Kasumi-1 (cell line): ENCODE measurements at places on chromosomes 5 and 9.
A peak's percentile ranks its signal among the peaks of the same experiment; 100 is the strongest.

DNA sequence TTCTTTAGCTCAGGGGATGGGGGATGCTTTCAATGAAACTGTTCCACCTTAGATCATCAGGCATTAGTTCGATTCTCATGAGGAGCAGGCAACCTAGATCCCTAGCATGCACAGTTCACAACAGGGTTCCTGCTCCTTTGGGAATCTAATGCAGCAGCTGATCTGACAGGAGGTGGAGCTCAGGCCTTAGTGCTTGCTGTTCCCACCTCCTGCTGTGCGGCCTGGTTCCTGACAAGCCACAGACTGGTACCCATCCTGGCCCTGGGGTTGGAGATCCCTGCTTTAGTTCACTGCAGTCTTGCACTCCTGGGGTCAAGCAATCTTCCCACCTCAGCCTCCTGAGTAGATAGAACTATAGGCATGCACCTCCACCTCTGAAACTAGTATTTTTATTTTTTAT lies 1369.8 kb upstream of the NUDT12 start:
- no peak for DNase-seq

- DNase-seq: no peak
These were observed 63.4 kb downstream of the AUH start for GRCh38 chr9:91298311-91298710.

DNA sequence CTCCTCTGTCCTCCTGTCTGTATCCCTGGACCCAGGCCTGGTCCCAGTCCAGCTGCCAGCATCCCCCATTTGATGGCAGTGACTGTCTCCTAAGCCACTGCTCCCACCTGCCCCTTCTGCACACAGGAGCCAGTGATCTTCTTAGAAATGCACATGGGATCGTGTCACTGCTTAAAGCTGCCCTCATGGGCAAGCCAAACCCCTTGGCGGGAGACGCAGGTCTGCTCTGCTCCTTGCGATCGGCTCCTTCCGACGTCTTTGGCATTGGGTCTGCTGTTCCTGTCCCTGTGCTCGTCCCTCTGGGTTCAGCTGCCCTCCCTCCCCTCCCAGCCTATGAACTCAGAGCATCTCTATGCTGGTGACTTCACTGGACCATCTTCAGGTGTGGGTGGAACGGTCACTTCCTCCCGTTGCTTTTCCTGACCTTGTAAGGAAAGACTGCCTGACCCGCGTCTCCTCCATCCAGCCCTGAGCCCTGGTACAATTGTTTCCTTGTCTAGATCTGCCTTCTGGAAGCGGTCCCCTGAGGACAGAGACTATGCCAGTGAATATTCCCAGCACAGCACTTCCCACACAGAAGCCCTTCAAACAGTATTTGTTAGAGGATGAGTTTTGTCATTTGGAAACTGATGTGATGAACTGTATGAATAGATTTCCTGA lies 116.5 kb downstream of the ZNF354C start:
- DNase-seq: no peak

GRCh38 chr9:16718952-16719351 lies 151.5 kb downstream of the BNC2 start:
- no peak for DNase-seq

DNA sequence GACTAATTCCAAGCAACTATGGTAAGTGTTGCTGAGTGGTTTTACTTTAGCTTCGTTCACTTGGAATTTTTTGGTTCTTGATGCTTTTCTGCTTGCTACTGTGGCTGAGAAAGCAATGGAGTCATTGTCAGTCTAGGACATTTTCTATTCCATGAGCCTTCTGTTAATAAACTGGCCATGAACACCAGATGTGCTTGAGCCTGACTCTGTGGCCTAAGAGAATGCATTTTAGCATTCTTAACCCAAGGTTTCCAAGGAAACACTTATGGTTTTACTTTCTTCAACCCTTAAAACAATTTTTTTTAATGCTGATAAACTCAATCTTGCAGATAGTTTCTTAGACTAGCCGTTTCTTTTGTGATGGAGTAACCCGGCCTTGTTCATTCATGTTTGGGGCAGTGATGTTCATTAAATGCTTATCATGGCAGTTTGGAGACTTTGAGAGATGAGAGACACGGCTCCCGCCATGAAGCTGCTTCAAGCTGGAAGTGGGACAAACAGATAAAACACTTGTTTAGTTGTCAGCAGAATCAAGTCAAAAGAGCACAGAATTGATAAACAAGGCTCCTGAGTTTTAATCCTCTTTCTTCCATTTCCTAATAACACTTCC lies 42.4 kb downstream of the OSTF1 start:
- DNase-seq: no peak

DNA sequence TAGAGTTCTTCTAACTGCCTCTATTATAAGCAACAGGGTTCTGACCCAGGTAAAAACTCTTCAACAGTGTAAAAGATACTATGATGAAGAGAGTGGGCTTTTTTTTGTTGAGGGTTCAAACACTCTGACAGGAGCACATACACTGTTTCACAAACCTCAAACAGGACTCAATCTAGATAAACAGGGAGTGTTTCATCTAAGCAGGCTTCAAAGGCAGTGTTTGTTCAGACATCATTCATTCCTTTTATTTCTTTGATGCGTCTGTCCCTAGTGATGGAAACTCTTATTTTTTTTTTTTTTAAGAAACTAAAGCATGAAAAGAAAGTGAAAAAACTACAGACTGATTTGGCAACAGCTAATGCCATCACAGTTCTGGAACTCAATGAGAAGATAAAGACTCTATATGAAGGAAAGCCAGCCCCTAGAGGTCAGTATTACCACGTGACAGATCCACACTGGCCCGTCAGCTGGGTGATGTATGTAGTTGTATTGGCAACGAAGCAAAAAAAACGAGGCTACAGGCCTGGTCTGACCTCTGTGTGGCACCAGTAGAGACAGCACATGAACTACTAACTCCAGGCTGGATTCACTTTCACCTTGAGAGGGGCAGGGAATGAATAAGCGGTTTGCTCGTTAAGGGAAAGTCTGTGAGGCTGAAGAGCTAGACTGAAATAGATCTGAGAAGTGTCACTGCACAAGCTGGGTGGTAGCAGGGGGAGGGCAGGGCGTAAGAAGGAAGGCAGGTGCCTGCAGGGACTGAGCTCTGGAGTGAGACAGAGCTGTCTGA lies 172.2 kb downstream of the CCDC192 start:
- DNase-seq: peak; percentile 23

DNA sequence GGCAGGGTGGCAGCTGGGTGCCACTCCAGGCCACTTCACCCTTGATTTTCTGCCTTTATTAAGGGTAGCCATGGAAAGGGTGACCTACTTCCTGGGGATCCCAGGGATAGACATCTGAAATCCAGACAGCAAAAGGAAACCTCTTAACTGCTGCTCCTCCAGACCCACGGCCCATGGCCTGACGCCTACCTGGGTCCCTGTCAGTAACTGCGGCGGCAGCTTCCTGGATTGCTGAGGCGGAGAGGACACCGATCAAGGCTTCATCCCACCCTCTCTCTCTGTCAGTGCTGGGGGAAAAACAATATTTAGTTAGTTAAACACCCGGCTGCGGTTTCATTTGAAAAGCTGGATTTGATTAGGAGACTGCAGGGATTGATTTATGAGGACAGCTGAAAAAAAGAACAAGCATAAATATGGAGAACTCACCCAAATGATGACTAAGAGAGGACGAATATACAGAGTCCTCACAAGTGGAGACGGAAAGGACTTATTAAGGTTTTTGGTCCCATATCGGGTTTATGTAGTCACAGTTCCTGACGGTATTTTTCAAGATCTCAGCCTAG lies 158.7 kb upstream of the KLF4 start:
- DNase-seq: no peak

- peak; percentile 17 for DNase-seq
These were observed 38.2 kb upstream of the POMT1 start for GRCh38 chr9:131464354-131465000.

GRCh38 chr5:34487159-34487879 lies 168.8 kb upstream of the RAI14 start:
- DNase-seq: no peak

DNA sequence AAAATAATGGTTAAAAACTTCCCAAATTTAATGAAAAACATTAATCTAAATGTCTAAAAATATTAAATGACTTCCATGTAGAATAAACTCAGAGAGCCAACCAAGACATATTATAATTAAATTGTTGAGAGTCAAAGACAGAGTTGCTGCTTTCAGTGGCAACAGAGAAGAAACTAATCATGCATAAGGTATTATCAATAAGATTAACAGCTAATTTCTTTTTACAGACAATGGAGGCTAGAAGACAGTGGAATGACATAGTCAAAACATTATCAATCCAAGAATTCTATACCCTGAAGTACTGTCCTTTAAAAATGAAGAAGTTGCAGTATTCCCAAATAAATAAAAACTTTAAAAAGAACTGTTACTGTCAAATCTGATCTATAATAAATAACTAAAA lies 268.7 kb downstream of the IRX2 start:
- DNase-seq: no peak

- no peak for DNase-seq
These were observed 2.4 kb downstream of the ZNF483 start for GRCh38 chr9:111527347-111527746.

DNA sequence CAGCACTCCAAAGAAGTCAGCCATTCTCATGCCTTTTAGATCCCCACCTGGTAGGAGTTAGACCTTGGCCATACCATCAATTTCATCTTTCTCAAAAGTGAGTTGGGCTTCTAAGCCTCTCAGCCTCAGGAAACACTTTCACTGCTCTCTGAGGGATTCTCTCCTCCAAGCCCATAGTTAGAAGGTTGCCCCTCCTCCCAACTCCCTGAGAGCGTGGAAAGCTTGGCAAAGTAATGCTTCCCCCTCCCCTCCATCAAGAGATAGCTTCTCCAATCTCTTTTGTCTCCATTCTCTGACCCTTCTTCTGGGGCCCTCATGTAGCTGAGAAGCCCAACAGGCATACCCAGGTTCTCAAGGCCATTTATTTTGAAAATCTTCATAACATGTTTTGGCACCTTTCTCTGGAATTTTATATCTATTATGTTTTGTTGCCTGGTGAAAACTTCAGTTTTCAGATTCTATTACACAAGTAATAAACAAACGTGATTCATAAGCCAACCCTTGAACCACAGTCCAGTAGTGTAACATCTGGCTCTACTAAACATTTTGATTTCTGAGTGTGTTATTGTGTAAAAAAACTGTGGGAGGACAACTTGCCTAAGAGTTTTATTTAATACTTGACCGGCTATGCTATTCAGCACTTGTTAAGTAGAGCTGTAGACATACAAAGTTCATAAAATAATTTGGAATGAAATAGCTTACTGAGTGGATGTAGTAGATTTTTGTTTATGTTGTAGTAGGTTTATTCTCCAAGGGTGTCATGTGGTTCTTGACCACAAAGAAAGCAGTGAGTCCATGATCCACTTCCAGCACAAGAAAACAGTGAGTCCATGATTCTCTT lies 17.1 kb downstream of the LVRN start:
- no peak for DNase-seq

DNA sequence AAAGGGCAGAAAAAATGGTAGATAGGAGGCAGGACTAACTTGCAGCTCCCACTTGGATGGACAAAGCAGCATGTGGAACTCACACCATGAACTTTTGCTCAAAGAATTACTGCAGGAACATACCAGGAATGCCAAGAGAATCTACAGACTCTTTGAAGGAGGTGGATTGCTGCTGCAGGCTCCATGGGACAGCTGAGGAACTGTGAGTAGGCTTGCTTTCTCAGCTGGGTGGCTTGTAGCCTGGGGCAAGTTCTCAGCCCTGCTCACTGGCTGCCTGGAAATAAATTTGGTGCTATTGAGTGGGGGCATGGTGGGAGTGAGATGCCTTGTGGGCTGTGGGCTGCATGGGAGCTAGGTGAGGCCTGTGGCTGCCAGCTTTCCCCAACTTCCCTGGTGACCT lies 574.5 kb downstream of the PRELID2 start:
- DNase-seq: no peak

DNA sequence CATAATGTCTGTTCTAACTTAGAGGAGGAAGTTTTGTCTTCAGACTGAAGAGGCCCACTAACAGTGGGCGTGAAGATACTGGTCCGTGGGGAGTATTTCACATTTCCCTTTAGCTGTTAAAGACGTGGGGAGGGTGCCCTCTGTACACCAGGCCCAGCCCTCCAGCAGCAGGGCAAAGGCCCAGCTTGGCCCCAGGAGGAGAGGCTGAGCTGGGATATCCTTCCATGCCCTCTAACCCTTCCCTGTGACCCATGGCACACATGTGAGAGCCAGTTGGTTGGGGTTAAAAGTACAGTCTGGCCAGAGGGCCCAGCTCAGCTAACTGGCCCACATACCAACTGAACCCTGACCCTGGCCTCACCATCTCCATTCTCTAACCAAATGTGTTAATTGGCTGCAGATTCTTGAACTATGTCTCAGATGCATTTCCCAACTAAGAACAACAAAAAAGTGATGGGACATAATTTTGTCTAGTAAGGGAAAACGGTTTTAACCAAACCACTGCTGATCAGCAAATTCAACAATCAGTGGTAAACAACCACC lies 74.4 kb downstream of the LHFPL2 start:
- no peak for DNase-seq

- peak; percentile 30 for DNase-seq
These were observed 3.4 kb downstream of the PDLIM4 start for GRCh38 chr5:132260714-132261551.

- DNase-seq: no peak
These were observed 84.5 kb downstream of the TMEM167A start for GRCh38 chr5:82992646-82993045.

DNA sequence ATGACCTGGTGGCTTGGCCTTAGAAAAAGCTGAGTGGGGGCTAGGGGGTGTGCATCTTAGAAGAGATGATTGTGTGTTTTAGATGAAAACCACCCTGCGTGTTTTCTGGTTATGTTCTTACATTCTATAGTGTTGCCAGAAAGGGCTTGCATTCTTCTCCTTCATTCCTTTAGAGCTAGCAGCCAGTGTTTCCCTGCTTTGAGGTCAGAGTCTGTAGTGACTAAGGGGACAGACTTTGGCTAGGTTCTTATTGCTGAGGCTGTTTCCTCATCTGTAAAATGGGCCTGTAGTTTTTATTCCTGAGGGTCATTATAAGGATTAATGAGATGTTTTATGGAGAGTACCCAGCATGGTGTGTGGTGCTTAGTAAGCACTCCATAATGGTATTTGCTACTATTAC lies 6.4 kb downstream of the MAST4 start:
- DNase-seq: no peak

DNA sequence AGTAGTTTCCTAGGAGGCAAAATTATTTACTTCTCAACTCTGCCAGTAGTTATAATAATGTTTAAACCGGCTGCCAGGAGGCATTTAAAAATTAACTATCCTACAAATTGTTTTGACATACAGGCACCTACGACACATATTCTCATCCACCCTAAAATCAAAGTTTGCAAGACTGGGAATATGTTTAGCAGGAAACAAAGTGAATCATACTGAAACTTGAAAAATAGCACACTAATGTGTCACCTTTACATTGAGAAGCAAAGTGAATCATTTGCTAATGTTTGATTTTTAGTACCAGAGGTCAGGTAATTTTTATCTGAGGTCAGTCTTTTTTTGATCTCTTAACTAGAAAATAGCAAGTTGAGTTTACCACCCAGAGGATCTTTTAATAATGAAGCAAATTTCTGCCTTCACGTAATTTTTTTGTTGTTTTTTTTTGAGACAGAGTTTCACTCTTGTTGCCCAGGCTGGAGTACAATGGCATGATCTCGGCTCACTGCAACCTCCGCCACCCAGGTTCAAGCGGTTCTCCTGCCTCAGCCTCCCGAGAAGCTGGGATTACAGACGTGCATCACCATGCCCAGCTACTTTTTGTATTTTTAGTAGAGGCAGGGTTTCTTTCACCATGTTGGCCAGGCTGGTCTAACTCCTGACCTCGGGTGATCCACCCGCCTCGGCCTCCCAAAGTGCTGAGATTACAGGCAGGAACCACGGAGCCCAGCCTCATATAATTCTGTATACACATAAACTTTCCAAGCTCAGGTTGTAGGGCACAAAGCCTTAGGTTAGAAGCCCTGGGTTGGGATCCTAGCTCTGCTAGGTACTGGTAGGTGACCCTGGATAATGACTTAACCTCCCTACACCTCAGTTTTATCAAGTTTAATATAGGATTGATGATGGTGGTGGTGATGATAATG lies 124.3 kb downstream of the UGCG start:
- DNase-seq: no peak
